ENCODE measurements at places on chromosomes 12 and 14.

DNA sequence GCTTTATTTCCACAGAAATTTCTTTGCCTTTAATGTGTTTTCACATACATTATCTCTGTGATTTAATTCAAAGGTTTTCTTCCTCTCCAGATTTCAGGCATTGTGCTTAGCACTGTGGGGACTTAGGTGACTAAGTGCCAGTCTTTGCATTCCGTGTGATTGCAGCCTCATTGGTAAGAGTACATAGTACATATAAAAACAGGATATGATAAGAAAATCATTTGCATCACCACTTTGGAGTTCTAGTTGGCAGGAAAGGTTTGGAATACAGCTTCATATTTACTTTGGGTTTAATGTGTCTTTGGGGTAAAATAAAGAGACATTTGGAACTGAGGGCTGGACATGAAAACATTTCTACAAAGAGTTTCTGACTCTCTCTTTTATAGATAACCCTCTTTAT lies 37.8 kb upstream of the C12orf75 start:
- no peak for DNase-seq

DNA sequence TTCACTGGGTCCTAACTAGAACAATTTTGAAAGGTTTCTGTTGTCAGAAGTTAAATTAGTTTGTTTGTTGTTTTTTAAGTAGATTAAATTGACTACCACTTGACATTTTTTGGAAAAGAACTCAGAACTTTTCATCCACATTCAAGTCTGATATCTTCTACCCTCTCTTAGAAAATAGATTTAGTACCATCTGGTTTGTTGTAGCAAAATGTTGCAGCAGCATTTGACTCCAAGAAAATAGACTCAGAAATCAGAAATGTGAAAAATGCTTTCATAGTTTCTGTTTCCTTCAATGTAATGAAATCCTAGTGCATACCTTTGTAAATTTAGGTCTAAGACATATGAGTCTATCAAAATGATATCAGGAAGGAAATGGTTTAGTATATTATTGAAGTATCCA lies 256.3 kb upstream of the CLEC14A start:
- no peak for DNase-seq

- DNase-seq: no peak
Measured at GRCh38 chr12:69039911-69040310, 106.9 kb upstream of the CPM start.

DNA sequence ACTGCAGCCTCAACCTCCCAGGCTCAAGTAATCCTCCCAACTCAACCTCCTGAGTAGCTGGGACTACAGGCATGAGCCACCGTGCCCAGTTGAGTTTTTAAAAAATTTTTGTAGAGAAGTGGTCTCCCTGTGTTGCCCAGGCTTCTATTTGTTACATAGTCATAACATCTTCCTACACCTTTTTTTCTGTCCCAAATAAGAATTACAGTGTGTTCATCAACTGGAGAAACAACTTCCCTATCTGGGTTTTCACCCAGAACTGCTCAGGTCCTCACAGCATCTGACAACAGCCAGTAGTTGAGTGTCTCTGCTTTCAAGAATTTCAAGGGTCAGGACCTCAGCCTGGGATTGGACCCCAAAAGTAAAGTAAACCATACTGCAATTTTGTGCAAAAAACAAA lies 235.2 kb upstream of the AMIGO2 start:
- no peak for DNase-seq

DNA sequence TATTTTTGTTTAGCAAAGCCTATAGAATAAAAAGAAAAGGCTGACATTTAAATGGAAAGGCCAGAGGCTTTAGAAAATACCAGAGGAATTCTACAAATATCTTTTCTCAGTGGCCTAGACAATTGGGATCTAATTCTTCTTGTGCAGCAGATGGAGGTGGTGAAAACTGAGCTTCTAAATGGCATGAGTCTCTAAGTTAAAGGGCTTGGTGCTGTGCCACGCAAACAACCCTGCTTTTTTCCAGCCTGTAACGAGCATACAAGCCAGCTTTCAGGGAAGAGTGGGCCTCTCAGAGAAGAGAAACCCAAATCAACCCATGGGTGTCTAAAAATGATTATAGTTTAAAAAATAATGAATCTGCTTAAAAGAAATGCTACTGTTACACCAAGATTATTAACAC lies 237.9 kb upstream of the NAV3 start:
- no peak for DNase-seq

GRCh38 chr14:99191395-99192027 lies 80.5 kb downstream of the BCL11B start:
- DNase-seq: no peak

GRCh38 chr12:86264451-86265328 lies 8.5 kb upstream of the MGAT4C start:
- no peak for DNase-seq

- DNase-seq: no peak
Measured at GRCh38 chr12:77842430-77842829, 11.7 kb downstream of the NAV3 start.

GRCh38 chr14:99590746-99591555 lies 13.1 kb downstream of the CCDC85C start:
- peak; percentile 54 for DNase-seq

- DNase-seq: peak; percentile 33
Measured at GRCh38 chr14:93115069-93115820, 480 bp downstream of the ITPK1 start.

- DNase-seq: peak; percentile 82
Measured at GRCh38 chr14:101962503-101962874, 1.9 kb upstream of the DYNC1H1 start.

DNA sequence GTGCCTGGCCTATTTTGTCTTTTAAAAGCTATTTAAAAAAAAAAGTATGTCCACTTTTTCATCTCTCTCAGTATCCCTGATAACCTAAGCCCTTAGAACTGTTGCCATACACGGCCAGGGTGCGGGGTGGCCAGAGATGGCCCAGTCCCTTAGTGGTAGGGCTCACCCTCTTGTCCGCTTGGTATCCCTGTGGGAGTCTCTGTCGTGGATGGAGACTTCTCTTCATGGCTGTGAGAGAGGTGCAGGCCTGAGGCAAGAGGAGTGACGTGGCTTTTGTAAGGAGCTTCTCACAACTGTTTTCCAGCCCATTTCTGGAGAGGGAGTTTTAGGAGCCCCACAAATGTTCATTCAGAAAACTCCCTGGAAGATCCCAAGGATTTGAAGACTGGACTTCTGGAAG lies 26.8 kb downstream of the XRCC3 start:
- no peak for DNase-seq

GRCh38 chr14:32230695-32231280 lies 27.7 kb upstream of the RNU6-8 start:
- DNase-seq: no peak

- peak; percentile 77 for DNase-seq
Measured at GRCh38 chr12:59322473-59322872, 273.4 kb upstream of the SLC16A7 start.

GRCh38 chr14:75859746-75860145 lies 122.0 kb downstream of the TGFB3 start:
- no peak for DNase-seq

GRCh38 chr12:69844836-69845235 lies 19.8 kb downstream of the MYRFL start:
- DNase-seq: no peak

DNA sequence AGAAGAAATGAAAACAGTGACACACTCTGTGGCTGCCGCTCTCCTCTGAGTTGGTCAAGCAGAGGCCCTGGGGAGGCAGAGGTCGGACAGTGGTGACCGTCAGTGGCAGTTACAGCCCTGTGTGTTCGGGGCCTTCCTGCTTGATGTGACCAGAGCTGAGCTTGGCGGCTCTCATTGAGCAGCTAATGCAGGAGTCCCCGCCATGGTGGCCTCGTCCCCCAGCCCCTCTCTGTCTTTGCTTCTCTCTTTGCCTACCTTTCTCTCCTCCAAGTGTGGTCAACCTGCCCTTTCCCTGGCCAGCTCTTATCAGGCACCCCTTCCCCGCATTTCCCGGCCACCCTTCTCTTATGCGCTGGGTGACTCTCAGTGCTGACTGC lies 362.8 kb downstream of the CACNA1C start:
- no peak for DNase-seq

- no peak for DNase-seq
Measured at GRCh38 chr14:20180486-20180885, 10.2 kb upstream of the OR11G2 start.

DNA sequence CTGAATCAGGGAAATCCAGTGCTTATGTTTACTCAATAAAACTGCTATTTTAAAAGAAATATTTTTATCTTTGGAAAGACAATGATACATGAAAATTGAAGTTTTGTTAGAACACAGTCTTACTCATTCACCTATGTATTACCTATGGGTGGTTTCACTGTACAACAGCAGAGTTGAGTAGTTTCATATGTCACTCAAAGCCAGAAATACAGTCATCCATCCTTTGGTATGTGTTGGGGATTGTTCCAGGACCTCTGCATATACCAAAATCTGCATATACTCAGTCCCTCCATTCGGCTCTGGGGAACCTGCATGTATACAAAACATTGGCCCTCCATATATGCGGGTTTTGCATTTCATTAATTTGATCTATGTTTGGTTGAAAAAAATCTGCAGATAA lies 190.6 kb downstream of the GPHN start:
- no peak for DNase-seq

DNA sequence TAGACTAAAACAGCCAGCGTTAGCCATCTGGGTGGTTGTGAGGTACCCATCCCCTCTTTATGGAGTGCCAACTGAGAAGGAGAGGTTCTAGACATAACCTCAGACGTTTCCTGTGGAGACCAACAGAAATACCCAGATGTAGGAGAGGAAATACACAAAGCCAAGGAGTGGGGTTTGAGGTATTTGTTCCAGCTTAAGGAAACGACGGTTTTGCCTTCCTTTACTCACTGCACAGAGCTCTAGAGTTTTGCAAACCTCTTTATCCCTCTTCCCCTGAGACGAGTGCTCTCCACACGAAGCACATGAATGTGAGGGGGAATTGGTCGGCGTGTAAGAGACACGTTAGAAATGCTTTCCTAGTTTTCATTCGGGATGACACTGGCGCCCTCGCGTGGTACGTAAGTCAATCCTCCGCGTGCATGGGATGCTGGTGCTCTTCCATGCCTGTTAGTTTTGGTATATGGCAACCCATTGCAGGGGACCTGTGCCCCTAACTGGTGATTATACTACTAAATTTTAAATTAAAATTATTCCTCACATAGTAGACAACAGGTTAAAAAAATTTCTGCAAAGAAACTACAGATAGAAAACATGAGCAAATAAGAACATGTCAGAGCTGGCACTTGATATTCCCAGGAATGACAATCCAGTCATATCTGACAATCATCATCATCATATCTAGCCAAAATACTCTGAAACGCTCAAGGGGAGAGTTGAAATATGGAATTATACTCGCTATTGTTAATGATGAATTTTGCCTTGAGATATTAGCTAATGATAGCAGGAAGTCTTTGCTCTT lies 121.7 kb downstream of the PPM1H start:
- no peak for DNase-seq

- DNase-seq: no peak
Measured at GRCh38 chr14:67582061-67582460, 18.0 kb downstream of the PIGH start.

GRCh38 chr14:92511453-92512238 lies 1.9 kb upstream of the RIN3 start:
- DNase-seq: no peak

- no peak for DNase-seq
Measured at GRCh38 chr12:17278946-17279345, 673.0 kb upstream of the LMO3 start.

DNA sequence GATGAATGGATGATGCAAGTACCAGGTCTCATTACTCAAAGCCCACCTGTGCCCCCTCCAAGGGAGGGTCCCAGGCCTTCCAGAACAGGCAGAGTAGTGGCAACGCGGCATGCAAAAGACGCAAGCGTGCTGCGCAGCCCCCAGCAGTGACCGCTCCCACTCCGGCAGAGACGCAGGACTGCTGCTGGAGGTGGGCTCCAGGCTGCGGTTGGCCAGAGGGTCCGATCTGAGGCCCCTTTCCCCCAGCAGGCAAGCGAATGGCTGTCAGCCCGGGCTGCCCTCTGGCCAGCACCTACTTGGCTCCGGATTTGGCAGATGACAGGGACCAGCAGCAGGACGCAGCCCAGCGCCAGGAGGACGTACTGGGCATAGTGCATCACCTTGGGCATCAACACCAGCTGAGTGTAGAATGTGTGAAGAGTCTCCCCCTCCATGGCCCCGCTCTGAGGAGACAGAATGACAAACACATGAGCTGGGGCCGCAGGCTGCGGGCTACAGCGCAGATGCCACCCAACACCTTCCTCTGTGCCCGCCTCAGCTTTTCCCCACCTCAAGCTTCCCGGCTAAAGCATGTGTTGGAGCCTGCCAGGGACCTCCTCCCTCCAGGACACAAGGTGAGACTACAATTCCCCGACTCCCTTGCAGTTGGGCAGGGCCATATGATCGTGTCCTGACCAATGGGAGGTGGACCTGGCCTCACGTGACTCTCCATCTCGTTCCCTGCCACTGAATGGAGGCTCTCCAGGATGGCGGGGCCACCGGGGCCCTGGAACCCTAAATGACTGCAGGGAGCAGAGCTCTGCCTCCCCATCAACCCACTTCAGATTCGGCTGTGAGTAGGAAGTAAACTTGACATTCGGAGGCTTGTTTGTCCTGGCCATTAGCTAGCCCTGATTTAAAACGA lies 77.4 kb downstream of the SCARB1 start:
- DNase-seq: no peak

DNA sequence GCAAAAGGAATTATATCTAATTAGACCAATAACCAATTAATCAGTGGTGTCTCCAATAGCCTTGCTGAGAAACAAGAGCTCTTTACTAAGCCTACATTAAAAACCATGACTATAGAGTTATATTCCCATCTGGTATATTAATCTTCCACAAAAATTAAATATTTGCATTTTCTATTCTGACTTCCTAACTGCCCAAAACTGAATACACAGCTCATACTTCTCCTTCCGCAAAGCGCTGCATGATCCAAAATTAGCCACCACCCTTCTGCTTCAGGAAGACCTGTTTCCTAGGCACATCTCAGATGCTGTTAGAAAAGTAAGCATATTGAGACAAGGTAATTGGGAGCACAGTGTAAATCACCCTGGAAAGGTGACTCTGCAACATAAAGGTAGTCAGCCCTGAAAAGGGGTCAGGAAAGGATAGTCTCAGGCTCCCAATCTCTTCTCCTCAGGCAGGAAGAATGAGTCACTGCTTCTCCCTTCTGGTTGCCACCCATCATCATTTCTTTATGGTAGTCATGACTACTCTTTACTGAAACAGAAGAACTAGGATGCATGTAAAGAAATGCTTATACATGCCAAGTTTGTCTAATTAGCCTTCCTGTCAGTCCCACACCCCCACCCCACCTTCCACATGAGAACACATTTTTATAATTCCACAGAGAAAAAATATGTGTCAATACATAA lies 54.3 kb downstream of the PLCZ1 start:
- DNase-seq: no peak

GRCh38 chr14:99918781-99919180 lies 125.6 kb downstream of the EML1 start:
- no peak for DNase-seq

- DNase-seq: no peak
Measured at GRCh38 chr12:46265734-46266133, 3.1 kb downstream of the SLC38A1 start.

DNA sequence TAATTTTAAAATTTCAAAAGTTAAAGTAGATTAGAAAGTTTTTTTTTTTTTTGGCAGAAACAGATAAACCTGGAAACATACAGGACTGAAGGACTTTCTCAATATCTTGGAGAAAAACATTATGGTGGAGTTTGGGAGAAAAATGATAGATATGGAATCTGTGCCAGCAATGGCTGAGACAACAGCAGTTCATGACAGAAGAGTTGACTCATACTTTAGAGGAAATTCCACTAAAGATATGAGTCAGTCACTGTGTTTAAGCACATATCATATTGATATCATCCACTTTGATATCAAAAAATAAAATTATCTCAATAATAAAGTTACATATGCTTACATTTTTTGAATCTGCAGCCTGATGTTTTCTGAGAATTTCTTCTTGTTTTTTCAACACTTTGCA lies 193.9 kb upstream of the OR4E1 start:
- no peak for DNase-seq

Data from SHP77 treated with DMSO at 0.1 percent for 48 hours (cell line).